C1 segment of cervical spinal cord (tissue), 14 donors: ENCODE measurements at places on chromosomes 4 and X.

GRCh38 chr4:35365186-35365585, 879.1 kb downstream of the ARAP2 start:
- no peak for DNase-seq

DNA sequence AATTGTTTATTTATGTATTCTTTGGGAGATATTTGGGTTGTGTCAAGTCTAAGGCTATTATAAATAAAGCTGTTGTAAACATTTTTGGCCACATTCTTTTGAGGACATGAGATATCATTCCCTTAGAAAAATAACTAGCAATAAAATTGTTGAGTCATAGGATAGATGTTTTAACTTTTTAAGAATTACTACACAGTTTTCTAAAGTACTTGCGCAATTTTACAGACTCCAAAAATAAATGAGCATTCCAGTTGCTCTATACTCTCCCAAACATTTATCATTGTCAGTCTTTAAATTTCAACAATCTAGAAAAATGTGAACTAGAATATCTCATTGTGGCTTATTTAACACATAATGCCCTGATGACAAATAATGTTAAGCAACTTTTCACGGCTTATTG, 189.1 kb upstream of the ADGRL3 start:
- DNase-seq: no peak

DNA sequence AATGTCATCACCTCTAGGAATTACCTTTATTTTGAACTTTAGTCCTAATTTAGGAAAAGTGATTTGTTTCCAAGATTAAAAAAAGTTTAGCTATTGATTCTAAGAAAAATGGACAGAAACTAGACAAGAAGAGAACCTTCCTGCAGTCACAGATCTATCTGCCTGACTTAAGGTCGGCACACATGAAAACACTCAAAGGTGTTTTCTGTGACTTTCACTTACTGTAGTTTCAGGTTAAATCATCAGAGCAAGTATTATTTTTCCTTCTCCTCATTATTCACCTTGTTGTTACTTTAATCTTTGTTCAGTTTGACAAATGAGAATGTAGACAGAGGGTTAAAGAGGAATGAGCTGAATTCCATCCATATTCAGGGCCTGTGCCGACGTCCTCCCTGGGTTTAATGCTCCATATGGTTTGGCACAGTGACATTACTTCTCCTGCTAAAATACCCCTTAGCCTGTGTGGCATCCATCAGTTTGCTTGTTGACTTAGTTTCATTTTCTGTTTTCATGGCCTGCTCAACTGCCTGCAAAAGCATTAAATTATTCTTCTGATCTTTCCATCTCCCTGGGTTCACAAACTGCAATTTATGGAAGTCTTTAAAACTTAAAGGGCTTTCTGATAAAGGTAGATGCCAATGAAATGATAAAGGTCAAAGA, 352.7 kb downstream of the NKX6-1 start:
- no peak for DNase-seq

GRCh38 chrX:24229400-24229879, 79.9 kb downstream of the ZFX start:
- DNase-seq: no peak

DNA sequence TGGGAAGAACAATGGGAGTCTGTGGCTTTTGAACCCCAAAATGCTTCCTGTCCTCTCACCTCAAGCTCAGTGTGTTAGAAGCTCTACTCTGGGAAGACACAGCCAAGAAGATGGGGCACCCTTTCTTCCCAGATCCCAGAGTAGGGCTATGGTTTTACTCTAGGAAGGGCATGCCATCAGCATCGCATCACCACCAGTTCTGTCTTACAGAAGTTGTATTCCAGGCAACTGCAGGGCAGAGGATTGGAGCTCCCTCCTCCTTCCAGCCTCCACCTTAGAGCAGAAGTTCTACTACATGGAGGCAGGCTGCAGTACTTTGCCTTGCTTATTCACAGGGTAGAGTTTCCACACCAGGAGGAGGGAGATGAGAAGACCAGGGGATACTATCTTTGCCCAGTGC, 18.1 kb upstream of the ZFX start:
- no peak for DNase-seq
